ENCODE measurements at places on chromosomes 7 and 10. TPM values are rescaled to one million over a fixed set of nuclear protein-coding genes. Genes with fewer than 3 reads are reported as not detected.

Gene ANKRD30A
- total RNA-seq = not detected

Gene OR6V1
- not detected for total RNA-seq

Gene CTNNA3
- 130 TPM for total RNA-seq

Gene CALHM3
- total RNA-seq = not detected

Gene ASB10
- 46.1 TPM for total RNA-seq

Gene PNLIPRP2
- not detected for total RNA-seq

Gene SLC18A2
- total RNA-seq = 0.17 TPM

Gene AKR1C3
- 23.2 TPM for total RNA-seq

GRCh38 chr10:4103603-4104002 lies 318.6 kb upstream of the KLF6 start:
- no peak for DNase-seq

DNA sequence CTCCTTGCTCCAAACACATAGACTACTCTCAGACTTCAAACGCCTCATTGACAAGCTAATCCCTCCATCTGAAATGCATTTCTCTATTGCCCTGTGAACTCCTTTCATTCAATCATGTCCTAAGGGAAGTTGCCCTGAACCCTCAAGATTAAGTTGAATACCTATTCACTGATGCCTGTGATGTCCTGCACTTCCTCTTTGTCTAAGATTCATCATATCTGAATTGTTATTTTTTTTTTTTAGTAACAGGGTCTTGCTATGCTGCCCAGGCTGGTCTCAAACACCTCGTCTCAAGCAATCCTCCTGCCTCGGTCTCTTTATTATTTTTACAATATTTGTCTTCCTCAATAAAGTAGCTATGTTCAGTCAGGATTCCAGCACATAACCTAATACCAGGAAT lies 3.2 kb downstream of the PSMA2 start:
- DNase-seq = no peak

DNA sequence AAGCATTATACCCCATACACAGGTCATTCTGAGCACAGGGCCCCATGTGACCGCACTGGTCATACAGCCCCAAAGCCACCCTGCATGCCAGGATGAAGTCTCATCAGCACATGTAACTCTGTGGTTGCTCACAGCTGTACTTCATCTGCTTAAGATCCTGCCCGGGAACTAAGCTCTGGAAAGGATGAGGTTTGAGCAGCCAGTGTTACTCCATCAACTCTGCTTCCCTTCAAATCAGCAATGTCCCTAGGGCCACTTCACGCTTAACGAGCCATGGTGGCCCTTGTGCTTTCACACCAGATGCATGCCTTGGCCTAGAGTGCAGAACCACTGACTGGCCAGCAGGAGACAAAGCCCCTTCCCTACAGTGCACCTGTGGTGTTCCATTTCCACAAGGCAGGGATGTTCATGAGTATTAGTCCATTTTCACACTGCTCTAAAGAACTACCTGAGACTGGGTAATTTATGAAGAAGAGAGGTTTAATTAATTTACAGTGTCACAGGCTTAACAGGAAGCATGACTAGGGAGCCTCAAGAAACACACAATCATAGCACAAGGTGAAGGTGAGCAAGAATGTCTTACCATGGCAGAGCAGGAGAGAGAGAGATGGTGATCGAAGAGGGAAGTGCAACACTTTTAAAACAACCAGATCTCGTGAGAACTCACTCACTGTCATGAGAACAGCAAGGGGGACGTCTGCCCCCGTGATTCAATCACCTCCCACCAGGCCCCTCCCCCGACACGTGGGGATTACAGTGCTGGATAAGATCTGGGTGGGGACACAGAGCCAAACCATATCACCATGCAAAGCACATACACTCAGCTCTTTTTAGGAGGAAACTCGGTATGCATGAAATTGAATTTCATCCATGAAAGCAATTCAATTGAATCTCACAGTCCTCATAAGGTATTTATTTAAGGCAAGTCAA lies 149.0 kb upstream of the CDCA7L start:
- DNase-seq = no peak

DNA sequence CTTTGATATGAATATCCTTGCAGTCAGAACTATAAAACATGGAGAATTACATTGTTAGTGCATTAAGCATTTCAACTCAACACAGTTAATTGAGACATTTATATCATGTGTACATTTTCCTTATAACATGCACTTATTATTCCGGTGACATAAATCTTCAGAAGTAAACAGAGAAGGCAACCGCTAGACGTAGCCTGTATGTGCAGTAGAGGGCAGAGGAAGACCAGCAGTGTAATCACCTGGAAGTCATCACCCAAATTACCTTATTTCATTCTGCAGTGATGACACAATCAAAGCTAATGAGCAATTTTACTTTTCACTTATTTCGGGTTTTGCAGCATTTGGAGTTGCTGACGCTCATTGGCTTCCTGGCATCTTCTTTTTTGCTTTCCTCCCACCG lies 394.6 kb downstream of the SDK1 start:
- no peak for DNase-seq

DNA sequence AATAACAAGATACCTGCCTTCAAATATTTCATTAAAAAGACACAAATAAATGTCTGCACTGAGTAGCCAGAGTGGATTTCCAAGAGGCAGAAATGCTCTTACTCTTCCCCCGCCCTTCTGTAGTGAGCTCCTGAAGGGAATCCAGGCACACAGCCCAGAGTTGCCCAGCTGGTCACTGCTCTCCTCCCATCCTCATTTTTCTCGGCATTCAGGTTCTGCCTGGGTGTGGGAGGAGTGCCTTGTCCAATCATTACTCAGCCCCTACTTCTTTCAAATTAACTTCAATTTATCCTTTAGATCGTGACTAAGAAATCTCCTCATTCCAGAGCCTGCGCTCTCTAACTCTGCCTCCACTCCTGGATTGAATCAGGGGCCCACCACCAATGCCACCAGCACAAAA lies 12.2 kb downstream of the CCDC6 start:
- DNase-seq = peak; percentile 52

- no peak for DNase-seq
These were observed 46.1 kb upstream of the PPP2R2D start for GRCh38 chr10:131854579-131855335.

DNA sequence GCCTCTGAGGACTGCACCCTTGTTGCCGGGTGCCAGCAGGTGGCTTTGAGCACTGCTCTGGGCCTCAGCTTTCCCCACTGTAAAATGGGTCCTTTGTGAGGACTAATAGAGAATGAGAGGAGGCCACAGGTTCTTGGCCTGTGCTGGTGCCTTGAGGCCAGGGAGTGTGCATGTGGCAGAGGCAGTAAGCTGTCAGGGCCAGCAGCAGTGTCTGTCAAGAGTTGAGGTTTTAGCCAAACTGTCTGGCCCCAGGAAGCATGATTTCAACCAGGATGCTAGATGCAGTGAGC lies 13.5 kb downstream of the NACAD start:
- no peak for DNase-seq

DNA sequence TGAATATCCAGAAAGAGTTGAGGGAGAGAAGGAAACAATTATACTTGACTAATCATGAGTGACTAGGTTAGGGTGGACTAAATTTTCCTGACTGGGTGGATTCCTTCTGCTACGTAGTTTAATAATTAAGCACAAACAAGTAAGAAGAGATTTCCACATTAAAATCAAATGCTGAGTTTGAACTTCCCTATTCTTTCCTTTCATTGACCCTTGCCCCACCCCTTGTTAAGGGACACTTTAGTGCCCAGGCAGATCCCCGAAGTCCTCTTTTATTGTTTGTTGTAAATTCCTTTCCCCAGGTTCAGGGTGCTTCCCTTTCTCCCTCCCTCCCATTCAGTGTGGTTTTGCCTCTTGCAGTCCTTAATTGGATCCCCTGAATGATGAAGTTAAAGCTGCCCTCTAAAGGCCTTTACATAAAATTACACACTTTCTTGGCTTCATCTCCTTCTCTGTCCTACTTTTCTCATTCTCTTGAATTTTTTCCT lies 8.8 kb upstream of the SPAM1 start:
- no peak for DNase-seq

DNA sequence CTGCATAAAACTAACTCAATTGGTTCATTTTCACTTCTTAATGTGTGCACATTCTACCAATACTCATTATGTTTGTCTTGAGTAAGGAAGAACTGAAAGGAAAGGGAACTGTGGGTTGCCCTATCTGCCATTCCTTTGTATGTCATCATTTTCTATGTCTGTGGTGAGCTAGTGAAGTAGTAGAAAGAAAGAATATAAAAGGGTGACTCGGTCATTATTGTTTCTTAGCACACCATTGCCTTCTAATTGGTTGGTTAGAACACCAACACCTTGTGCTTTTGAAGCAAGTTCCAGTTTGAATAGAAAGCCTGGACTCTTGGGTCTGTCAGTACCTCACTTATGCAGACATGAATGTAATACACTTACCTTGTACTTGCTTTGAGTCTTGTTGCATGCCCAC lies 64.3 kb upstream of the MDFIC start:
- no peak for DNase-seq
